Retinal pigment epithelial cell (primary cell): ENCODE measurements at places on chromosomes 7 and 10.

- peak; percentile 2 for DNase-seq
These were observed 134.4 kb downstream of the ITGA8 start for GRCh38 chr10:15585303-15585715.

GRCh38 chr7:136245327-136246004, 268.3 kb upstream of the MTPN start:
- no peak for DNase-seq

- no peak for DNase-seq
These were observed 25.6 kb downstream of the ANKMY2 start for GRCh38 chr7:16619979-16620408.

GRCh38 chr7:97401398-97401797, 283.9 kb downstream of the SDHAF3 start:
- DNase-seq: no peak

DNA sequence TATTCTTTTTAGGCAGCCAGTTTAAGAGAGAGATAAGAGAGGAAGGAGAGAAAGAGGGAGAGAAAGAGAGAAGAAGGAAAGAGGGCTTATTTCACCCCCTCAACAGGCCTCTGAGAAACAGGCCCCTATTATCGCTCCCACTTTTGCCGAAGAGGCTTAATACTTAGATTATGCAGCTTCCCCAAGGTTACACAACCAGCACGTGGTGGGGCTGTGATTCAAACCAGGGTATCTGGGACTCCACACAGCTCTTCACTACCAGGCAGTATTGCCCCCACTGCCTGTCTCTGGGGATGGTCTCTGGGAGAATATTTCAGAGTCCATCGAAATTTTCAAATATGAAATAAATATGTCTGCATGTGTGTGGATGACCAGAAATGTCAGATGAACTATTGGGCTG, 3.0 kb downstream of the GIMAP1 start:
- DNase-seq: no peak

DNA sequence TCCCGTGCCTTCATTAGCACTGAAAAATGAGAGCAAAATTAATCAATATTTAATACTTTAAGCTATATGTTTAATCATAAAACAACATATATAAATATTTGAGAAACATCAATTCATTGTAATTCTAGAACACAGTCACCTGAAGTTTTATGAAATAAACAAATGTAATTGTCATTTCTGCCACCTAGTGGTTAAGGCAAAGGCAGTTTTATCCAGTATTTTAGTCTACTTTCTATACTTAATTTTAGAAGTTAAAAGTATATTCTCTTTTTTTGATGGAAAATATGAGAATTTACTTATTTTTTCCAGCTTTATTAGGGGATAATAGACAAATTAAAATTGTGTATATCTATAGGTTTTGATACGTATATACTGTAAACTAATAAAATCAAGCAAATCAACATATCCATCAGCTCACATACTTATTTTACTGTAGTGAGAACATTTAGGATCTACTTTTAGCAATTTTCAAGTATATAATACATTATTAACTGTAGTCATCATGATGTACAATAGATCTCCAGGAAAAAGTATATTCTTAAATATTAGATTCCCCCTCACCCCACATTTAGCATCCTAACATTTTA, 16.9 kb downstream of the PCGF6 start:
- no peak for DNase-seq

GRCh38 chr10:3136336-3136735, 36.2 kb downstream of the PITRM1 start:
- no peak for DNase-seq

DNA sequence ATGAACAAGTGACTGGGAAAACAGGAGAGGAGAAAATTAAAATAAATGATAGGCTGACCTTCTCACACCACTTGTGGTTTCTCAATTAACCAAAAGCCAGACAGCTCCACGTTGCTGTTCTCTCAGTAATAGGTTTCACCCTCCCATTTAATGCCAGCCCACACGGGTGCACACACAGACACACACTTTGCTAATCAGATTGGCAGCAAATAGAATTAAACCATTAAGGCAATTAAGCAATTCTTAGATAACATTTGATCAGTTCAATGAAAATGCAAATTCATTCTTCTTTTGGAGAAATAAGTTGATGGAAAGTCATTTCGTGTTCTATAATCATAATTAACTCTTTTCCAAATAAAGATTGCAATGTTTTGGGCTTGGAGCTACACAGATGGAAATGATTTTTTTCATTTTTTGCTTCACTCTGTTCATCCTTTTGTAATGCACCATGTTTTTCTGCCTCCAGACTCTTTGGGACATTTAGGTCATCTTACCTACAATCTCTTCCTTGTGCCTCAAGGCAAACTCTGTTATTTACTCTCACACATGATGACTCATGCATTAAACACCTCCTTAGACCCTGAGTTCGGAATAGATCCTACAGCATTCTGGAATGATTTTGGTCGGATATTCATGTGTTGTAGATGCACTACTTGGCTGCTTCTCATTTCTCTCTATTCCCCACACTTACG, 700.7 kb downstream of the AUTS2 start:
- no peak for DNase-seq

DNA sequence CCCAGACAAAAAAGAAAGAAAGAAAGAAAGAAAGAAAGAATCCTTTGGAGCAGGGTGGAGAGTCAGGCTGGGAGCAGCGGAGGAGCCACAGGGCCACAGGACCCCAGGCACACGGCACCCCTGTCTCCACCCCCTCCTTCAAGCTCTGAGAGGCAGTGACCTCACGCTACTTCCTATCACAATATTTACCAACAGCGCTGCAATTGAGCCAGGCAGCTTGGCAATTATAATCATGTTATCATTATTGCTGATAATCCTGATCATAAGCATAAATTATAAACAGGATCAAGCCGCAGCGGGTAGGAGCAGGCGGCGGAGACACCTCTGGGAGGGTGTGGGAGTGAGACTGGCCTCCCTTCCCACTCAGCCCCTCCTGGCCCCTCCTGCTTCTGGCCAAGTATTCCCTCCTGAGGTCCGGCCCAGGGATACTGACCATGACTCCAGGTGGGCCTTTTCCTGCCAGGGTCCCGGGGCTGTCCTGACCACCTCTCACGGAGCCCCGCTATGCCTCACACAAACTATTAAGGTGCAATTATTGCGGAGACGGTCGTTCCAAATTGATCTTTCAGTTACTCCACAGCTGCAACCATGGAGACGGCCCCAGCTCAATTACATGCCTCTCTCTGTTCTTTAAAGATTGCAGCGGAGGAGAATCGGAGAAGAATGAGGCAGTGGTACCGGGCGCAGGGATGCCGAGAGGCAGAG, 10.0 kb upstream of the GTF2IRD1 start:
- no peak for DNase-seq

DNA sequence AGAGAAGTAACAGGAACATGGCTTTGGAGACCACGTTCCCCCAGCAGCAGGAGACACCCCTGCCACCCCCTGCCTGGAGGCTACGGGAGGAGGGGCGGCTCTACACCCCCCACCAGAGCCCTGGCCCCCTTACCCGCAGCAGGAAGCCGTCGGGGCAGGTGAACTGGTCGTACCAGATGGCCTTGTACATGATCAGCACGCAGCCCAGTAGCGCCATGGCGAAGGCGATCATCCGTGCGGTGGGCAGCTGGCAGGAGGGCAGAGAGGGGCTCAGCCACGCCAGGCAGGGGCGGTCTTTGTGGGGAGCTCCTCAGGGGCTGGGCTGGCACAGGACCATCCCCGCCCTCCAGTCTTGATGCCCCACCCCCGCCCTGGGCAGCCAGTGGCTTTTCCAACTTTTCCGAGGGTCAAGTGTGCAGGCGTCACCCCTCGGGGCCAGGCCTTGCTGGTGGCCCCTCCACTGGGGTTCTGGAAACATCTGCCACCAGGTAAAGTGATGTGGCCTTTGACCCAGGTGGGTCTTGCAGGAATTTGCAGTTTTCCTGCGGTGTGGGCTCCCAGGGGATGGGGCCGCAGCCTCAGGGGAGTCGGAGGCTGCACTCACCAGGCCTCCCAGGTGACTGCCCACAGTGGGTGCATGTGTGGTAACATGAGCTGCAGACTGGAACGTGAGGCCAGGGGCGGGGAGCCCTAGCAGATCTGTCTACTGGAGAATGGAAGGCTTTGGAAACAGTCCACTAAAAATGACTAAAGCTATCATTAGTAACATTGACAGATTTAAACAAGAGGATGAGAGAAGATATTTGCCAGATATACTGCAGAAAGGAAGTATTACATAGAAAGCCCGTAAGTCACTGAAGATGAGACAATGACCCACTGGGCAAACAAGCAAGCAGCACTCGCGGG, 9.7 kb downstream of the CALY start:
- DNase-seq: no peak

GRCh38 chr10:121598263-121599249, at the start of gene FGFR2:
FGFR2 (minus strand) TSS chr10:121598444; CDS start chr10:121593817, 4,627 bp downstream.
- peak; percentile 12 for DNase-seq

GRCh38 chr10:10855151-10855581, 162.5 kb upstream of the CELF2 start:
- DNase-seq: no peak

GRCh38 chr7:77653572-77653971, 42.7 kb upstream of the RSBN1L start:
- no peak for DNase-seq

DNA sequence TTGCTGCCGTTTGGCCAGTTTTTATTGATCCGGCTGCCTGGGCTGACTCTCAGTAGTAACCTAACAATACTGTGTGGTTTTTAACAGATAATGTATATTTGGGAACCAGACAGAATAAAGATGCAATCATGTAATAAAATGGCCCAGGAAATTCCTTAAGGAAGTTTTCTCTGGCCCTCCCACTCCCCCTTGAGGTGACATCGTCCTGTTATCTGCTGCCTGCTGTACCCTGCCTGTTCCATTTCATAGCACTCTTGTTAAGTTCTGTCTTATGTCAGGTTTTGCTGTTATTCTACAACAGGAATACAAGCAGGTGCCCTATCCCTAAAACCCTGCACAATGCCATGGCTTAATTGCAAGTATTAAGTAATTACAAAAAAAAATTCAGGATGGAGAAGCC, 12.5 kb downstream of the ITGB8 start:
- DNase-seq: no peak

DNA sequence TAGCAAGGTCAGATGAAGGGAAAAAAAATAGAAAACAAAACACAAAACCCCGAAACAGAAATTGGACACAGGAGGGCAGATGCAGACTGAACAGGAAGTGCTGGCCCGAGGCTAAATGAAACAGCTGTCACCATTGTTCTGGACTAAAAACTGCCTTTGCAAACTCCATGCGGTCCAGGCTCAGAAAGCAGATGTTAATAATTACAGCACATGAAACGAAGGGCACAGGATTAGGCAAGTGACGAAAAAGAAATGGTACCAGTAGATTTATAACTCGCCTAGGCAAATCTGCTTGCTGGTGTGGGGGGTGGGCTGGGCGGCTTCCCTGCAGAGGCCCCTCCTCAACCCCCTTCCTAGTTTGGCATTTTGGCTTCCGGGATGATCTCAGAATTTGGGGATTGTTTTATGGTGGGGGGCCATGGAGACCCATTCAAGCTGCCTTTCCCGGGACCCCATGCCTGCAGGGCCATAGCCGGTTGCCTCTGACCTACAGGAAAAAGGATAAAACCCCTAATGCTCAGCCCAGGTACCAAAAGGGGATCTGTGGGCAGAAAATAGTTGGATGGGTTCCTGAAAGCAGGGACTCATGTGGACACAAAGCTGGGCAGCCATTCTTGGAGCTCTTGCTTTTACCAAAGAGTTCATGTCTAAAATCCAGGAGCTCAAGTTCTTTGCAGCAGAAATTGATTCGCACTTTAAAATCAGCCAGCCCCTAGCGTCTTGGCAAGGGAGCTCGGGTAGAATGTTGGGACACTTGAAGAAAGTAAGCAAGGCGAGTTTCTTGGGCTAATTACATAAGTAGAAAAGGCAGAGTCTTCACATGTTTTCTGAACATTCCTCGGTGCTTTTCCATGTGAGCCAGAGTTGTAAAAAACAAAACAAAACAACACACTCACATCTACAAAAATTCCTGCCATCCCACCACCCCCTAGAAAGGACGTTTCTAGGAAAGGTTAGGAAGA, 39.0 kb upstream of the EMX2 start:
- no peak for DNase-seq

GRCh38 chr10:131646551-131647525, 254.0 kb upstream of the PPP2R2D start:
- no peak for DNase-seq

DNA sequence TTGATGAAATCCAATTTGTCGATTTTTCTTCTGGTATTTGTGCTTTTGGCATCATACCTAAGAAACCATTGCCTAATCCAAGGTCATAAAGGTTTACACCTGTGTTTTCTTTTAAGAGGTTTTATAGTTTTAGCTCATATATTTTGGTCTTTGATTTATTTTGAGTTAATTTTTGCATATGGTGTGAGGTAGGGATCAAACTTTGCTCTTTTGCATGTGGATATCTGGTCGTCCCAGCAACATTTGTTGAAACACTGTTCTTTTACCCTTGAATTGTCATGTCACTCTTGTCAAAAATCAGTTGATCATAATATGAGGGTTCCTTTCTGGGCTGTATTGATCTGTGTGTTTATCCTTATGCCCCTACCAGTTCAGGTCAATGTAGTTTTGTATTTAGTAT, 232.5 kb upstream of the SH2B2 start:
- no peak for DNase-seq

- no peak for DNase-seq
These were observed 189.8 kb upstream of the SEMA3A start for GRCh38 chr7:84384417-84384816.

- DNase-seq: no peak
These were observed 72.1 kb upstream of the LYZL2 start for GRCh38 chr10:30701451-30702173.

- peak; percentile 47 for DNase-seq
These were observed 4.6 kb downstream of the USP54 start for GRCh38 chr10:73586583-73586984.

GRCh38 chr7:69992938-69993337, 394.7 kb downstream of the AUTS2 start:
- no peak for DNase-seq

GRCh38 chr10:79025199-79025832, 43.5 kb upstream of the ZMIZ1 start:
- no peak for DNase-seq

- DNase-seq: no peak
These were observed 53.0 kb downstream of the CACUL1 start for GRCh38 chr10:118701529-118702323.

DNA sequence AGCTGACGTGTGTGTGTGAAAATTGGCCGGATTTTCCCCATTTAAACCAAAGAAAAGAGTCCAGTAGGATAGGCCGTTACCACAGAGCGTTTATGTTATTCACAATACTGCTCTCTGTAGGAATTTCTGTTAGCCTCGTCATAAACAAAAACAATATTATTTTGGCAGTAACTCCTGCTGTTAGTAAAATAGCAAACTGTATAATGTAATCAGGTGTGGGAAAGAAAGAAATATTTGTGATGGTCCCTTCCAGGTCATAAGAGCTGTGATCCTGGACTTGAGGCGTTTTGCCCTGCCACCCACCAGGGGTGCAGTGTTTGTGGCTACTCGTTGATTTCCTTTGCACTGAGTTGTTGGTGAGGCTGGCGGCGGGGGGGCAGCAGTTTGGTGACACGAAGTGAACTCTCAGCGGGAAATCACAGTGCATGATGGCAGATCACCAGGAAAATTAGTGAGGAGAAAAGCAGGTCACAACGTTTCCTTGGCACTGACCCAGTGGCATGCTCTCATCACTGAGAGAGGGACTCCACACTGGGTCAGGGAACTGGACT, 2.8 kb downstream of the EEPD1 start:
- DNase-seq: no peak

GRCh38 chr7:101094791-101095375, 9.6 kb downstream of the TRIM56 start:
- DNase-seq: no peak

GRCh38 chr10:133091316-133091715, 3.6 kb downstream of the ADGRA1 start:
- no peak for DNase-seq

GRCh38 chr7:143258831-143259230, 4.4 kb upstream of the GSTK1 start:
- no peak for DNase-seq
